ENCODE measurements at places on chromosomes 4 and X.

DNA sequence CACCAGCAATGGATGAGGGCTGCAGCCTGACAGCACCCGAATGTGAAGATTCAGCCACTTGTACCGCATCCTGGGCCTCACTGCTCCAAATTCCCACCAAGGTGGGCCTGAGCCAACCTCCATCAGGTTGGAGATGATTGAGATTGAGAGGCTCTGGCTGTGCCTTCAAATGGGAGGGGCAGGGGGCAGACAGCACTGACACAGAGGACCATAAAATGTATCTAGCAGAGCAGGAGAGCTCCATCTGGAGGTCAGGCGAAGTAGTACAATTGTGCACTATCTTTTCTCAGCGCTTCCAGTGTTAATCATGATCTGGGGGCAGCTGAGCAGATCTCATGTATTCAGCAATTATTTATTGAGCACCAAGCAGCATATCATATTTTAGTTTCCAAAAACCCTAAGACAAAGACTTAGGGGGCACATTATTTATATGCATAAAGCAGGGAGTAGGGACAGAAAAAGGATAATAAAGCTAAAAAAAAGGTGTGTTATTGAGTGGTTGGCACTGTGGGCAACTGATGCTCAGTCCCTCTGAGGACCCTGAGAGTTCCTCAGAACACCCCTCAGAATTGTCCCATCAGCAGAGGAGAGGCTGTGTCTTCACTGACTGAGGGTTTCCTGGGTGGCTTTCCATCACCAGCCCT lies 31.6 kb upstream of the C1QTNF7 start:
- no peak for DNase-seq

- DNase-seq: no peak
Observed at GRCh38 chr4:118718511-118719170, 33.4 kb downstream of the METTL14 start.

- peak; percentile 64 for DNase-seq
Observed at GRCh38 chr4:53763813-53764597, 172.7 kb upstream of the LNX1 start.

GRCh38 chr4:10074767-10075105 lies 41.9 kb downstream of the WDR1 start:
- no peak for DNase-seq

DNA sequence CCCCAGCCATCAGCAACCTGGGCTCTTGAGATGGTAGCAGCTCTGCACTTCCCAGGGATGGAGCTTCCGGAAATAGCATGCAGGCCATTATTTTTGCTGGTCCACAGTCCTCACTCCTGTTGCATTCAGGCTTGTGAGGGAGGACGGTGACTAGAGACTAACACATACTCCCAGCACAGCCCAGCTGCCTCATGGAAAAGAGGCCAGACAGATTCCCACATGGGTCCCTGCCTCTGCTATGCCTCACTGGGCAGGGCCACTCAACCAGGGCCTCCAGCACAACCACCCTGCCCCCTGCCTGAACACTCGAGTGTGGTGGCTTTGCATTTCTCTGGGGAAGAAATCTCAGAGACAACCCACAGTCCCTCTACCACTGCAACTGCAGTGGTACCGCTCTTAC lies 1195.1 kb downstream of the PCDH18 start:
- no peak for DNase-seq

DNA sequence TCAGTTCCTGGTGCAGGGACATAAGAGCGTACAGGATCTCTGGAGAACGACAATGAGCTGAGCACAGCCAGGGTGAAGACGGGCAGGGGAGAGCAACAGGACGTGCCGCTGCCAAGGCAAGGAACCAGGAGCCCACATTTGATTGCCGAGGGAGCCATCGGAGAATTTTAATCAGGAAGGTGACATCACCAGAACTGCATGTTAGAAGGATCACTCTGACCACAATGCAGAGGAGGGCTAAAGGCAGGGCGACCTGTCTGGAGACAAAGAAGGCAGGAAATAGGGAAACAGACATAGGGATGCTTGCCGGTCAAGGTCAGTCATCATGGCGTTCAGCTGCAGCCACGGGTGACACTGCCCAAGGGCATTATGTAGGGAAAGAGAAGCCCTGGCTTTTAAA lies 81.4 kb downstream of the RBM47 start:
- DNase-seq: no peak

GRCh38 chr4:175871774-175872405 lies 59.8 kb upstream of the GPM6A start:
- DNase-seq: no peak

DNA sequence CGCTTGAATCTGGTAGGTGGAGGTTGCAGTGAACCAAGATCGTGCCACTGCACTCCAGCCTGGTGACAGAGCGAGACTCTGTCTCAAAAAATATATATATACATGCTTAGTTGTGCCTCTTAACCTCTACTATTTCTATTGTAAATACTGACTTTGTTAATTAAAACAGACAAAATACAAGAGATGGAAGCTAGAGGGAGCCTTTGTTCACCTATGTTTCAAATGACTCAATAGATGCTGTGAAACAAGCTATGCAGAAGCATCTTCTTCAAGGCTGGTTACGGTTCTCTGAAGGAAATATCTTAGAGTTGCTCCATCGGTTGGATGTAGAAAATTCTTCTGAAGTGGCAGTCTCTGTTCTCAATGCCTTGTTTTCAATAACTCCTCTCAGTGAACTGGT lies 6.2 kb downstream of the NCAPG start:
- peak; percentile 5 for DNase-seq

DNA sequence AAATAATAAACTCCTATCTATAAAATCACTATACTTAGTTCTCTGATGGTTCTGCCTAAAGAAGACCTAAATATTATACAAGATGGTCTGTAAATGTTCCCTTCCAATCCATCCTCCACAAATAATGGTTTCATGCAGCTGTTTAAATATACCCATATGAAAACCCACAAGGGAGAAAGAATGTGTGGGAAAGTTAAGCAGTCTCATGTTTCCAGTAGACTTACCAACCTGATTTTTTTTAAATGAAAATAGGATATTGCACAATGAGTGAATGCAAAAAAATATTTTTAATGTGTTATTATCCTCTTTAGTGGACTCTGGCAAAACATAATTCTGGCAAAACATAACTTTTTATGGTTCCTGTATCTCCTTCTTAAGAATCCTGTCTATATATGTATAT lies 23.3 kb downstream of the CAMK2D start:
- DNase-seq: peak; percentile 39

- DNase-seq: no peak
Observed at GRCh38 chr4:122973465-122973864, 51.1 kb upstream of the NUDT6 start.

- DNase-seq: peak; percentile 30
Observed at GRCh38 chr4:80538276-80538926, 202.9 kb downstream of the CFAP299 start.

- no peak for DNase-seq
Observed at GRCh38 chr4:150363721-150364688, 217.9 kb upstream of the MAB21L2 start.

DNA sequence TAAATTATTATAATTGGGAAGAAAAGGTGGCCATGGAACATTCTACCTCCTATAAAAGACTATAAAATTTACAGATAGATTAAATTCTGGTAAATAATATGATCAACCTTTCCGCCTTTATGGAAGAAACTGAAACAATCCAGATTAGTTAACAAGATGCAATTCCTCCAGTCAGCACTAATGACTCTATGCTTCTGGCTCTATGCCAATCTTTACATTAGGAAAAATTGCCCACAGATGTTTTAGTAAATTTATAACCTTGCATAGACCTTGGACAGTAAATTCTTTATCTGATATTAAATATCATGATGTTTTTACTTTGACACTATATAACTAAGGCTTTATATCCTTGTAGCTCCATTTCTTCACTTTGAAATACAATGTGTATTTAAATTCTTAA lies 2302.5 kb downstream of the ARAP2 start:
- DNase-seq: no peak

DNA sequence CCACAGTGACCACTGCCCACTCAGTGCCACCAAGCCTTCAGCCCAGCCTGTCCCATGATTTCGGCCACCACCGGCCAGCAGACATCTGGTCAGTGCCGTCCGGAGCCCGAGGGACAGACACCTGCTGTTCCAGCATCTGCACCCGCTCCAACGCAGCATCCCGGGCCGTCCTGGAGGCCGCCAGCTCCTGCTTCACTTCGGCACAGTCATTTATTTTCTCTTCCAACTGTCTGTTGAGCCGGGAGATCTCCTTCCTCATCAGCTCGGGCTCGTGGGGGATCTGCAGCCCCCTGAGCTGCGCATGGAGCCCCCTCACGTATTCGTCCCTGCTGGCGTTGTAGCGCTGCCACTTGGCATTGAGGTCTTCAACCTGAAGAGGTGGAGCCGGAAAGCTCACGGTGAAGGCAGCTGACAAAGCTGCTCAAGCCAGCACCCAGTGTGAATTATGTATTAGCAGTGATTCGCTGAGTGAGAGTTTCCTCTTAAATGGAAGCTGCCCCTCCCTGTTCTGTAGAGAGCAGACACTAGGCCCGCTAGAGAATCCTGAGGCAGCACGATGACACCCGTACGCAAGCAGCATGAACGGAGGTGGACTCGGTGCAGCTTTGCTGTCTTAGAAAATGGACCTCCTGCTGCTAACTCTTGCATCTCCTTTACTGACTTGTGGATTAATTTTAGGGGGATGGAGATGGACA lies 11.4 kb downstream of the TNIP2 start:
- no peak for DNase-seq

DNA sequence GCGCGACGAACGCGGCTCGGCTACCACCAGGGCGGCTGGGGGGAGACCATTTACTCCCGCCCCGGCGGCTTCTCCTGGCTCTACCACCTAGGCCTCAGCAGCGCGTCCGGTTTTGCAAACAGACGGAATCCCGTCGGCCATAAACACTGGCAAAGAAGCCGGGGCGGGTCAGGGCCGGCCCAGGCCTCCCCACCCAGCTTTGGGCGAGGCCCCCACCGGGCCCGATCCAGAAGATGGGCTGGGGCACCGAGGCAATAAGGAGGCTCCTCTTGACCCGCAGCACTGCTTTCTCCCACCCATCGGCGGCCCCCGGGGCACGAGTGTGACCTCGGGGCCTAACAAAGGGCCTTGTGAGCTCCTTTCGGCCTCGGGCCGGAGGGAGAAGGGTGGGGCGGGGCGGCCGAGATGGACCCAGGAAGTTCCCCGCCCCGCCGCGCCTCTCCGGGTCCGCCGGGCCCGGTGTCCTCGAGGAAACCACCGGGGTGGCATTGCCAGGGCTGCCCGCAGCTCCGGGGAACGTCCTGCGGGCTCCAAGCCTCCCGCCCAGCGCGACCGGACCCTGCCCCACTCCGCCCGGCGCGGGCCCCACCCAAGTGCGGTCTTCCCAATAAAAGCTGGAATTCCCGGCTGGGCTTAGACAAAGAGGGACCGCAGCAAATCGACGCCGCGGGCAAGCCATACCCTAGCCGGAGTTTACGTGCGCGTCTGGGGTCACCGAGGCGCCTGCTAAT lies 5.9 kb downstream of the BCOR start:
- DNase-seq: no peak

DNA sequence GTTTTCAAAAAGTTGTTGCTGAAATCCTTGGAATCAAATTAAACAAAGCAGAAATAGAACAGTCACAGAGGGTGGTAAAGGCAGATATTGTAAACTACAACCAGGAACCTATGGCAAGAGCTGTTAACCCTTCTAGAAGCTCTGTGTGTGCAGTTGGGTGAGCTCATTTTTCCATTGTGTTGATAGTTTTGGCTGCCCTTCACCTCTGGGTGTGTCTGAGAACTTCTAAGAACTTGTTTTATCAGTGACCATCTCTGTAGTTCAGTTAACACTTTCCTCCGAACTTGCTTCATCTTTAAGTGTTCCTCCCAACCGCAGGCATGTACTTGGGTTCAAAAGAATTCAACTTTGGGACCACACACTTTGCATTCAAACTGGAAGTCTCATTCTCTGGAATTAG lies 32.7 kb downstream of the RBMX start:
- DNase-seq: no peak

- no peak for DNase-seq
Observed at GRCh38 chrX:14641681-14642655, 112.6 kb downstream of the GLRA2 start.

- no peak for DNase-seq
Observed at GRCh38 chr4:140092094-140092851, 61.7 kb downstream of the MAML3 start.

DNA sequence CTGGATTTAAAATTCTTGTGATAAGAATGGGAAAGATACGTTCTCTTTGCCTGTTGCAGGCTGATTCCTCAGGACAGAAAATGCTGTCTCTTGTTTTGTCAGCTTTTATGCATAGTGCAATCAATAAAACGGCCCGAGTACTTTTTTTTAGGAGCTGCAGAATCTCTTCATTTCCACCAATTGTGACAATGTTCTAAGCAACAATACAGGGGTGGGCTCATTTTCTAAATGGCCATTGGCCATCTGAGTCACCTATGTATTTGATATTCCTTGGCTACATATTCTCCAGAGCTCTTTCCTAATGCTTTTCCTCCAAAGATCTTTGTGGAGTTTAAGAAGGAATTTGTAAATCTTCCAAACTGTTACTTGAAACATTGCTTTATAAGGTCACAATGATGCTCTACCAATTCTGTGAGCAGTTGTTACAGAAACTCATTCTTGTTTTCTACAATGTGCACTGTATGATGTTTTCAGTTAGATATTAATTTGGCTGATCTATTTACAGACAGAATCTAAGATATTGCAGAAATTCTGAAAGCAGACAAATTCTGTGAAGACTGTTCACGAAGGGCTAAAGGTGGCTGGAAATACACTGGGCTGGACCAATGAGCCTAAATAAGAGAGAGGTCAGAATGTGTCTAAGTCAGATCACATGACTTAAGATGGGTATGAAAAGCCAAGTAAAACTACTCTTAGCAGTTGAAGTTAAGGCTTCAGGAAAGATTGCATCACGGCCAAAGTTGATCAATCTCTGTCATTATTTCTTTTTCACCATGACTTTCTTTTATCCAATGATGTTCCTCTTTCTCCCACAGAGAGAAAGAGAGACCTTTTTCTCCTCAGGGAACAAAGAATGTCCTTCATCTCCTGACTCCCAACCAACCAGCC lies 33.4 kb downstream of the TAPT1 start:
- DNase-seq: no peak

GRCh38 chr4:163558539-163559044 lies 64.1 kb downstream of the TMA16 start:
- no peak for DNase-seq

DNA sequence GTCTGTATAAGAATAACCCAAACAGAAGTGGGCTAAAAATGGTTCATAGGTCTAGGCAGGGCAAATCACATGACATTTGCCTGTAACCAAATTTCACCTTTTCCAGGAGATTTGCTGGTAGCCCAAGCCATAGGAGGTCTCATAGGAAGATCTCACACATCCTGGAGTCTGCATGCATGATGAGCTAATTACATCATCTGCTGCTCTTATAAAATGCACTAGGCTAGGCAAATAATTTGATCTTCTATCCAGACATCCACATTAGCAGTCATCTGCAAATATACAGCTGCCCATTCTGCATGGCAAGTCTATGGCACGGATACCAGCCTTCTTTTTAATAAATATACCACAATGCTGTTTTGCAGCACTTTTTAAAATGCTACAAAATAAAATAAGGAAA lies 87.2 kb downstream of the MAPK10 start:
- no peak for DNase-seq

GRCh38 chr4:169071747-169072146 lies 61.7 kb upstream of the CBR4 start:
- no peak for DNase-seq
